A375 (cell line): ENCODE measurements at places on chromosomes 6 and 20. TPM values are rescaled to one million over a fixed set of nuclear protein-coding genes. Genes with fewer than 3 reads are reported as not detected.

Gene PTPRT
- total RNA-seq: not detected in 2 replicates

Gene SLC16A10
- 2.8 and 5.1 TPM in 2 replicates for total RNA-seq

Gene SYCP2L
- total RNA-seq: 1.8 and 2.7 TPM in 2 replicates

Gene WFDC5
- total RNA-seq: not detected in 2 replicates

Gene HLA-DRB5
- 40.7 and 40.9 TPM in 2 replicates for total RNA-seq

Gene STAU1
- 69.0 and 70.2 TPM in 2 replicates for total RNA-seq

Gene PKHD1
- 0.03 and 0.04 TPM in 2 replicates for total RNA-seq

Gene ZNF322
- 4.4 and 6.3 TPM in 2 replicates for total RNA-seq
